ENCODE measurements at places on chromosomes 2 and 18. TPM values are rescaled to one million over a fixed set of nuclear protein-coding genes. Genes with fewer than 3 reads are reported as not detected.

Gene PDCD1
- polyA plus RNA-seq = 4.7 TPM

Gene DUSP2
- 1.4 TPM for polyA plus RNA-seq

Gene ALK
- polyA plus RNA-seq = not detected

Gene STAMBP
- 13.2 TPM for polyA plus RNA-seq

GRCh38 chr18:36560187-36560586 is 262.7 kb downstream of the FHOD3 start:
- no peak for DNase-seq
- H3K4me3 ChIP-seq = no peak overlapping the region
- H3K36me3 ChIP-seq = no peaks in the 10 kb centered on the region
- peak overlapping the region; percentile 18 for H3K27ac ChIP-seq
- no peaks in the 10 kb centered on the region for H3K27me3 ChIP-seq

DNA sequence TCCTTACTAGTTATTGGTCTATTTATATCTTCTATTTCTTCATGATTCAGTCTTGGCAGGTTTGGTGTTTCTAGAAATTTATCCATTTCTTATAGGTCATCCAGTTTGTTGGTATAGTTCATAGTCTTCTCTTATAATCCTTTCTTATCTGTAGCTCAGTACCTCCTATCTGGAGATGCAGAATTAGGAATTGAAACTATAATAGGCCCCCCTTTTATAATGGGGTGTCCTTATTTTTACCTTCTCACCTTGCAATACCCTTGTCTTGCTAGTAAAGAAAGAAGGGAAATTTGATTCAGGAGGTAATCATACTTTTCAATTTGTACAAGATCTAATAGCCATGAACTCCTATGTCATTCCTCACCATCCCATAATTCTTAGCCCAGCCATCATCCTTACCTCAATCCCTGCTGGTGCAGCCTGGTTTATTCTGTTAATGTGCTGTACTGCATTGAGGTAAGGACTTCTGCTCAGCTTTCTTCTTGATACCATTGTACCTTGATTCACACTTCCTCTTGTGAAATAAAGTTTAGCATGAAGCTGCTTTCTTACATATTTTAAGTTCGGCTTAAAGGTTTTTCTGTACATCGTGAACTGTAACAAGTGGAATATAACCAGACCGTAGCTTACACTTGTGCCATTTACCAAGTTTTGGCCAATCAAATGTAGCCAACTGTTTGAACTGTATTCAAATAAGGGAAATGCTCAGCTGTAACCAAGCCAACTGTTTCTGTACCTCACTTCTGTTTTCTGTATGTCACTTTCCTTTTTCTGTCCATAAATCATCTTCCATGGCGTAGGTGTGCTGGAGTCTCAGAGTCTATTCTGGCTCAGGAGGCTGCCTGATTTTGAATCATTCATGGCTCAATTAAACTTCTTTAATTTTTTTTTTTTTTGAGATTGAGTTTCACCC is 40.1 kb upstream of the PTH2R start:
- no peaks in the 10 kb centered on the region for H3K27me3 ChIP-seq
- no peak overlapping the region for H3K4me3 ChIP-seq
- DNase-seq = no peak
- H3K27ac ChIP-seq = no peak overlapping the region
- H3K36me3 ChIP-seq = no peaks in the 10 kb centered on the region

DNA sequence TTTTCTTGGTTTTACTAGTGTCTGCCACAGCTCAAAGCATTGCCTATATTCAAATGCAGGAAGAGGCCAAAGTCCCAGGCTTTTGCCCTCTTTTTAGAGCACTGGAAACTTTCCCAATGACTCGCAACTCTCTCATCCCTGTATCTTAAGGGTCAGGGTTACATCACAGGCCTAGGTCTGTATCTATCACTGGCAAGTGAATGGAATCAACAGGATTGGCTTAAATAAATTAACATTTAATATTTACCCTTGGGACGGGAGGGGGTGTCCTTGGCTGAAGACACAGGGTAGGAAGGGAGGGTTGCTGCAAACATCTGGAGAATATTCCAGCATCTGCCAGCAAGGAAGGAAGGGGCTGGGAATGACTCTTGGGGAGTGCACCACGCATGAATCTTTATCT is 242.6 kb downstream of the SLC4A3 start:
- H3K4me3 ChIP-seq = no peak overlapping the region
- no peaks in the 10 kb centered on the region for H3K27me3 ChIP-seq
- H3K27ac ChIP-seq = no peak overlapping the region
- H3K36me3 ChIP-seq = no peaks in the 10 kb centered on the region
- no peaks in the 10 kb centered on the region for H3K4me1 ChIP-seq

GRCh38 chr18:7877609-7878008 is 310.5 kb downstream of the PTPRM start:
- peaks cover 52% of the 10 kb centered on the region for H3K4me1 ChIP-seq
- DNase-seq = no peak
- no peak overlapping the region for H3K4me3 ChIP-seq
- no peaks in the 10 kb centered on the region for H3K36me3 ChIP-seq
- no peaks in the 10 kb centered on the region for H3K27me3 ChIP-seq

GRCh38 chr2:233164128-233164635 is 87.3 kb upstream of the ATG16L1 start:
- H3K36me3 ChIP-seq = peaks cover 73% of the 10 kb centered on the region
- peaks cover 28% of the 10 kb centered on the region for H3K4me1 ChIP-seq
- DNase-seq = no peak

GRCh38 chr18:76975577-76976110 is 153.3 kb downstream of the ZNF236 start:
- DNase-seq = no peak
- H3K36me3 ChIP-seq = no peaks in the 10 kb centered on the region
- H3K4me3 ChIP-seq = no peak overlapping the region
- H3K4me1 ChIP-seq = peaks cover 3% of the 10 kb centered on the region
- H3K27me3 ChIP-seq = no peaks in the 10 kb centered on the region
- no peak overlapping the region for H3K27ac ChIP-seq

DNA sequence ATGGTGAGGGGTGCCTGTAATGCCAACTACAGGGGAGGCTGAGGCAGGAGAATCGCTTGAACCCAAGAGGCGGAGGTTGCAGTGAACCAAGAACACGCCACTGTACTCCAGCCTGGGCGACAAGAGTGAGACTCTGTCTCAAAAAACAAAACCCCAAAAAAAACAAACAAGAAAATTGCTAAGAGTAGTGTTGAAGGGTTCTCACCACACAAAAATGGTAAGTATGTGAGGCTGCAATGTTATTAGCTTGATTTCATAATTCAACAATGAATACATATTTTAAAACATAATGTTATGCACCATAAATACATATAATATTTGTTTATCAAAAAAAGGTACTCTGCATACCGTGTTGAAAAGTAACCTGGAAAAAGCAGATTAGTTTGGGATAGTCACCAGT is 45.8 kb downstream of the PSMG2 start:
- no peaks in the 10 kb centered on the region for H3K4me1 ChIP-seq
- no peaks in the 10 kb centered on the region for H3K27me3 ChIP-seq
- H3K36me3 ChIP-seq = no peaks in the 10 kb centered on the region

- H3K36me3 ChIP-seq = no peaks in the 10 kb centered on the region
- DNase-seq = no peak
- H3K27me3 ChIP-seq = no peaks in the 10 kb centered on the region
- no peaks in the 10 kb centered on the region for H3K4me1 ChIP-seq
- H3K27ac ChIP-seq = no peak overlapping the region
These were observed 175.2 kb downstream of the NYAP2 start for GRCh38 chr2:225574582-225575138.

- no peak overlapping the region for H3K27ac ChIP-seq
- H3K4me1 ChIP-seq = no peaks in the 10 kb centered on the region
- no peak for DNase-seq
- no peak overlapping the region for H3K4me3 ChIP-seq
- H3K27me3 ChIP-seq = no peaks in the 10 kb centered on the region
- no peaks in the 10 kb centered on the region for H3K36me3 ChIP-seq
These were observed 37.1 kb downstream of the SULT1C2 start for GRCh38 chr2:108325756-108326155.

GRCh38 chr2:11574176-11575046 is 40.6 kb downstream of the GREB1 start:
- DNase-seq = no peak
- no peaks in the 10 kb centered on the region for H3K27me3 ChIP-seq
- H3K4me3 ChIP-seq = no peak overlapping the region
- no peaks in the 10 kb centered on the region for H3K36me3 ChIP-seq
- no peak overlapping the region for H3K27ac ChIP-seq

GRCh38 chr2:16037808-16038457 is 97.6 kb downstream of the MYCN start:
- no peak for DNase-seq
- no peak overlapping the region for H3K27ac ChIP-seq
- H3K4me1 ChIP-seq = no peaks in the 10 kb centered on the region
- no peak overlapping the region for H3K4me3 ChIP-seq
- H3K36me3 ChIP-seq = no peaks in the 10 kb centered on the region
- H3K27me3 ChIP-seq = no peaks in the 10 kb centered on the region

GRCh38 chr2:236157366-236157765 is 10.8 kb downstream of the GBX2 start:
- peaks cover 40% of the 10 kb centered on the region for H3K27me3 ChIP-seq
- H3K4me3 ChIP-seq = no peak overlapping the region
- no peaks in the 10 kb centered on the region for H3K4me1 ChIP-seq
- H3K36me3 ChIP-seq = no peaks in the 10 kb centered on the region
- DNase-seq = no peak

DNA sequence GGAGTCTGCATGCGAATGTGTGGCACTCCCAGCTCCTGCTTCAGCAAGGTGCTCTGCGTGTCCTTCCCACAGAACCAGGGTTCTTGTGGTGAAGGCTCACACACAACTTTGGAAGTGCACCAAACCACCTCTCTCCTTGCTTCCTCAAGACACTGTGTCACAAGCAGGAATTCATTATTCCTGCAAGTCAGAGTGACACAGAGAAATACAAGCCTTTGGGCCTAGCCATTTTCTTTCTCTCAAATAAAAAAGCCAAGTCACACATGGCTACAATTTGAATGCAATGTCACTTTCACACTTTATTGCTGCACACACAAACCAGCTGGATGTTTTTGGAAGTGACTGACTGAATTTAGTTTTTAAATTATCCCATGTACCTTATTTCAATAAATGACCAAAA is 30.1 kb upstream of the THOC1 start:
- no peak for DNase-seq
- H3K36me3 ChIP-seq = no peaks in the 10 kb centered on the region
- no peaks in the 10 kb centered on the region for H3K4me1 ChIP-seq

DNA sequence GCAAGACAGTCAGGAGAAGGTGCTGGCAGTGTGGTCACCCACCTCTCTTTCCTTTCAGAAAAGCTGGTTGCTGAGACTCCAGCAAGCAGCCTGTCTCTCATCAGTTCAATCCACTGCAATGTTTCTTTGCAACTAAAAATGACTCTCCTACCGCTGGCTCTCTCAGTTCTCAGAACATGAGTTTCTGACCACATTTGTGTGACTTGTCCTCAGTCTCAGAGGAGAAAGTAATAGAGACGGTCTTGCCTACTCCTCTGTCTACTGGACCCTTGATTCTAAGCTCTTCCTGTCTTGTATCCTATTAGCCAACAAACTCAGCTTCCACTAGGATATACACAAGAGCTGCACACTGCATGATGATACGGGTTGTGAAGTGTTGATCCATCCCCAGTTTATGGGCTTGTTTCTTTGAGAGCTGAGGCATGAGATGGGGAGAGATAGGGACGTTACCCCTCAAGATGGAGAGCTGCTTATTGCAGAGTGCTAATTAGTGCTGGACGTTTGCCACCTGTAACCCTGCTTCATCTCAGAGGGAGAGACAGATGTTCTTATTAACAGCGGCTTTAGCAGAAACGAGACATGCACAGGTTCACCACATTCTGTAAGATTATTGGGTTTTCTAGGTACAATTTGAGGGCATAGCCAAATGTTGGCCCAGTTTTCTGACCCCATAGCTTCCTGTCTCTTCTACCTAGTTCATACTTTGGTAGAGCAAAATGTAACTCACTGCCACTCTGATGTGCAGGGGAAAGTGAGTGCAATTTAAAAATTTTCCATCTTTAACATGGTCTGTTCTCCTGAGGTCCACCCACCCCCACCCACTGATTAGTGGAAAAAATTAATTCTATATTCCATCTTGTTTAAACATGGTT is 32.4 kb upstream of the YWHAQ start:
- H3K36me3 ChIP-seq = no peaks in the 10 kb centered on the region
- H3K4me3 ChIP-seq = no peak overlapping the region
- H3K27ac ChIP-seq = no peak overlapping the region
- no peaks in the 10 kb centered on the region for H3K27me3 ChIP-seq

- peaks cover 41% of the 10 kb centered on the region for H3K4me1 ChIP-seq
- no peaks in the 10 kb centered on the region for H3K27me3 ChIP-seq
- no peak overlapping the region for H3K4me3 ChIP-seq
These were observed 66.6 kb downstream of the ZFP36L2 start for GRCh38 chr2:43159797-43160196.

DNA sequence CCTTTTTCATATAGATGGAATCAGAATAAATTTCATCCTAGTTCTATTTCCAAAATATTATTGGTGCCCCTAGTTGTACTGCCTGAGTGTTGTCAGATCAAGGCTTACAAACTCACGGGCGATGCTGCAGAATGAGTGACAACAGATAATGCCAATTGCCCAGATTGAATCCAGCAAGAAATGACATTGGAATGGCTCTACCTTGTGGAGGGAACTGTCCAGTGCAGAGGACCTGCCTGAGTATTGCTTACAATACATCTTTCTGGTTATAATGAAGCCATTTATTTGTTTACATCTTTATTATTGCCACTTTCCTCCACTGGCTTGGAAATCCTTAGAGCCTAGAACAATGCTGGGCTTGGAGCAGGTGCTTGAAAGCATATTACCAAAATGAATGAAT is 7.8 kb upstream of the IL1R2 start:
- H3K36me3 ChIP-seq = no peaks in the 10 kb centered on the region
- H3K27me3 ChIP-seq = no peaks in the 10 kb centered on the region
- H3K4me1 ChIP-seq = no peaks in the 10 kb centered on the region
- no peak overlapping the region for H3K4me3 ChIP-seq
